Activated B cell treated with CpG ODN at 0.5 μM for 24 hours (primary cell): ENCODE measurements at places on chromosomes 12 and 14. TPM values are rescaled to one million over a fixed set of nuclear protein-coding genes. Genes with fewer than 3 reads are reported as not detected.

Gene WDHD1
- total RNA-seq = 9.3 and 9.5 TPM in 2 replicates

Gene RERGL
- not detected in 2 replicates for total RNA-seq

Gene HCAR2
- not detected in 2 replicates for total RNA-seq

Gene PPP1R3E
- total RNA-seq = 23.4 and 28.9 TPM in 2 replicates

Gene KIF26A
- total RNA-seq = not detected in 2 replicates

Gene KRT71
- not detected in 2 replicates for total RNA-seq

Gene EIF2S3B
- total RNA-seq = 0.64 and 0.83 TPM in 2 replicates
